NCI-H226 (cell line): ENCODE measurements at places on chromosomes 13 and 19.

- DNase-seq, result no peak
Observed at GRCh38 chr13:72384186-72384823, 343.1 kb downstream of the MZT1 start.

DNA sequence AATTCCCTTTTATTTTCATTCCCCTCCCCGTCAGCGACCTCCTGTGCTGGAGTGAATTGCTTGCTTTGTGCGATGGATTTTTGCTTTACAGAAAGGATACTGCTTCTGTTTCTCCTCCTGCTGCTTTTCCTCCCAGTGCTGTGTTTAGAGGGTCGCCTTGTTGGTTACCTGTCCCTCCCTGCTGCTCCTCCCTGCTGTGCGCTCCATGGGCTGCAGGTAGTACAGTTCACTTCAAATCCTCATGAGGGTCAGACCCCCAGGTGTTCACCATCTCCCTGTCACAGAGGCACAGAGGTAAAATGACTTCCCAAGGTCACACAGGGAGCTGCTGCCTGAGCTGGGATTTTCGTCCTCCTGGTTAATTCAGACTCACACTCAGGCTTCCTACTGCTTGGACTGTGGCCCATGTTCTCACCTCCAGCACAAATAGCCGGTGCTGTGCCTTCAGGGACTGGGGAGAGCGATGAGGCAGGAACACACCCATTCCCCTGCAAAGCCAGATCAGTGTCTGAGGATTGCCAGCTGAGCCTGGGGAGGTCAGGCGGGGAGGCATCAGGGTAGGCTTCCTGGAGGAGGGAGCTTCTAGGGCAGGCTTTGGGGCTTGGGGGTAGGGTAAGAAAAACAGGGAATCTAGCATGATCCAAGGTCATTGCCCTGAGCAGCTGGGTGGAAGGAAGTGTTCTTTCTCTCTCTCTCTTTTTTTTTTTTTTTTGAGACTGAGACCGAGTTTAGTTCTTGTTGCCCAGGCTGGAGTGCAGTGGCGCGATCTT lies 14.4 kb downstream of the BICRA start:
- DNase-seq, result no peak

DNA sequence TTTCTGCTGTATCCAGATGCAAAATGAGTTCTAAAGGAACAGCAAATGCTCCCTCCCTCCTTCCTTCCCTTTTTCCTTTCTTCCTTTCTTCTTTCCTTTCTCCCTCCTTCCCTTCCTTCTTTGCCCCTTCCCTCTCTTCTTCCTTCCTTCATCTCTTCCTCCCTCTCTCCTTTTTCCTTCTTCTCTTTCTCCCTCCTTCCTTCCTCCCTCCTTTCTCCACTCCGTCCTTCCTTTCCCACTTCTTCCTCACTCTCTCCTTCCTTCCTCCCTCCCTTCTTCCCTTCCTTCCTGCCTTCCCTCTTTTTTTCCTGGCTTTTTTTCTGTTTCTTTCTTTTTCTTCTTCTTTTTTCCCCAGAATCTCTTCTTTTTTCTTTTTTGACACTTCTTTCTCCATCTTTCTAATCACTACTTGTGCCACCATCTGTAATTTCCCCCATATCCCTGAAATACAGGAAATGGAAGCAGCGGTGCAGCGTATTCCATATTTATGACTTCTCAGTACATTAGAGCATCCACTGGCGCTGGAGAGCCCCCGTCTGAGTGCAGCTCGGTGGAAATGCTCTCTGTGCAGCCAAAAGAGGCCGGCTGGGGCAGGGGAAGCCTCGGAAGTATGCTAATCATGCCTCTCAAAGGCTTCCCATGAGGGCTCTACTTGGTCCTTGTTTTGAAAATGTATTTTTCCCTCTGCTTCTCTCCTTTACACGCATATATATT lies 275.6 kb downstream of the TSHZ3 start:
- no peak for DNase-seq

- DNase-seq, result no peak
Observed at GRCh38 chr19:34972163-34972705, 8.2 kb upstream of the ZNF792 start.

- no peak for DNase-seq
Observed at GRCh38 chr13:109977212-109977968, 191.0 kb upstream of the IRS2 start.

- no peak for DNase-seq
Observed at GRCh38 chr13:83865161-83866137, 16.8 kb downstream of the SLITRK1 start.
